Left forelimb (tissue), 1 donor: ENCODE measurements at places on chromosomes 3 and 15.

DNA sequence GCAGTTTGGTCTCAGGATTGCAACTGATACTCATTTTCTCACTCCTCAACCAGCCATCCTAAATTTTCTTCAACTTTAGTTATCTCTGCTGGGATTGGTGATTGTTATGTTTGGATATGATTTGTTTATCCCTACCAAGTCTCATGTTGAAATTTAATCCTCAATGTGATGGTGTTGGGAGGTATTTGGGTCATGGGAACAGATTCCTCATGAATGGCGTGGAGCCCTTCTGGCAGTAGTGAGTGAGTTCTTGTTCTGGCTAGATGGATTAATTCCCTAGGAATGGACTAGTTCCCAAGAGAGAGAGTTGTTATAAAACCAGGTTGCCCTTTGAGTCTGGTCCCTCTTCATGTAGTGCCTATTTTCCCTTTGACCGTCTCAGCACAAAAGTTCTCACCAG lies 399.9 kb downstream of the SQOR start:
- DNase-seq, result no peak

DNA sequence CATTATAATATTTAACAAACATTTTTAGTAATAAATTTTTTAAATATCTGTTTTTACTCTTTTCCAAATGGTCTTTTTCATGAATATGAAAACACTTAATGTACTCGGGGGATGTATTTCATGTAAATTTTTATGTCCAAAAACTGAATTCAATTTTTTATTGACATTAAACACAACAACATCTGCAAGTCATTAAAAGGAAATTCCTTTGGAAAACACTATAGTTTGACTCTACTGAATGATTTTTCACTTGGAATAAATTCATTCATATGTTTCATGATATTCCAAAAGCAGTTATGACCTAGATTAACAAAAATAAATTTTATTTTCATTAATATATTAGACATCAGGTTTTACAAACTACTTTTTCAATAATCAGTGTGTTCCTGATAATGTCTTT lies 239.8 kb upstream of the AGTR1 start:
- DNase-seq, result no peak

DNA sequence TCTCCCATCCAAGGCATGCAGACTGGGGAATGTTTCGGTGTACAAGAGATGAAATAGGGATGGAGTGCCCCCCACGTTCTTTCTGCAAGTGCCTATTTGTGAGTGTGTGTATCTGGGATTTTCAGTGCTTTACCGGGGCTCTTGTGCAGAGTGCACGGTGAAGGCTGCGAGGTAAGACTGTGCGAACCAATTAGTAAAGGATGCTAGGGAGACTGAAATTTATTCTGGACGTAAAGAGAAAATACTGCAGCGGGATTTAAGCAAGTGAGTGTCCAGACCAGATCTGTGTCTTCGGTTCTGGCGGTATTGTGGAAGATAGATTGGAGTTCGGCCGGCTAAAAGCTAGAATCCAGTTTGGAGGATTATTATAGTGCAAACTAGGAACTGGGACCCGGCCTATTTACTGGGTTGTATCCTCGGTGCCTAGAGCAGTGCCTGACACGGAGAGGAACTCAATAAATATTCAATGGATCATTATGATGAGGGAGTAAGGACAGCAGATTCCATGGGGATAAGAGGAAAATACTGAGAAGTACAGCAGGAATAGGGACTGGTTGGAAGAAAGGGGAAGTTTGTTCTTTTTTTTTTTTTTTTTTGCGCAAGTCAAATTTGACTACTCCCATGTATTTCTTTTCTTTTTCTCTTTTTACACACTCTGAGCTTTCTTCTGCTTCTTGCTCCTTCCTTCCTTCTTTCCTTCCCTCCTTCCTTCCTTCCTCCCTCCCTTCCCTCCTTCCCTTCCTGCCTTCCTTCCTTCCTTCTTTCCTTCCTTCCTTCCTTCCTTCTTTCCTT lies 580 bp upstream of the MAGEF1 start:
- no peak for DNase-seq

DNA sequence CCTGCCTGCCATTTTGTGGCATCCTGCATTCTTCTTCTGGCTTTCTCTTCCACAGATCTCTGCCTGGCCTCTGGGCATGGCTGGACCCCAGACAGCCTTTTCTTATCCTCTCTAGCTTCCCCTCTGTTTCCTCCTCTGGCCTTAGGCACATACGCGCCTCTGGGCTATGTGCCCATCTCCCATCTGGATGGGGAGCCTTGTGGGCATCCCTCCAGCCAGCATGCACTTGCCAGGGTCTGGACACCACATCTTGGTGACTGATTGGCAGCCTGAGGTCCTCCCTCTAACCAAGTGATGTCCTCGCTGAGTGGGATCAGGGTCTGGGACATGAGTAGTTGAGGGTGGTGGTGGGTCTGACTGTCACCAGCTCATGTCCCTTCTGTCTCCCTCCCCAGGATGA lies 12.8 kb downstream of the PLEKHO2 start:
- DNase-seq, result no peak

GRCh38 chr3:128650096-128651050 lies at the start of gene RPN1:
TSS of gene RPN1 (minus strand) at chr3:128650818. CDS start at chr3:128650800, 18 bp downstream.
- peak; percentile 95 for DNase-seq

DNA sequence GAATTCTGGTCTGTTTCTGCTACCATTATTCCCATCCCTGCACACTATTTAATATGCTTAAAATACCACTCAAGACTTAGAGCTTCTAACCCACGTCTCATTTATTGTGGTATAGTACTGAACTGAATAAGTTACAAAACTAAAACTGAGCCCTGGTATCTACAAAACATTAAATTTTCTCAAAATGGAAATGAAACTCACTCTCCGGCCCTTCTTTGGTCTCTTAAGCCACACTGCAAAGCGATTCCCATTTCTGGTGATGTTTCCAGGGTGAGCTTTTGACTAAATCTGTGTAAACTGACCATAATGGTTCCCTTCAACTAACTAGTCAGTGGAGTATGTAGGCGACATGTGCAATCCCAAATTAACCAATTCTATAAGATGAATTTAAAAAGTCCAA lies 18.6 kb downstream of the KPNA4 start:
- no peak for DNase-seq

DNA sequence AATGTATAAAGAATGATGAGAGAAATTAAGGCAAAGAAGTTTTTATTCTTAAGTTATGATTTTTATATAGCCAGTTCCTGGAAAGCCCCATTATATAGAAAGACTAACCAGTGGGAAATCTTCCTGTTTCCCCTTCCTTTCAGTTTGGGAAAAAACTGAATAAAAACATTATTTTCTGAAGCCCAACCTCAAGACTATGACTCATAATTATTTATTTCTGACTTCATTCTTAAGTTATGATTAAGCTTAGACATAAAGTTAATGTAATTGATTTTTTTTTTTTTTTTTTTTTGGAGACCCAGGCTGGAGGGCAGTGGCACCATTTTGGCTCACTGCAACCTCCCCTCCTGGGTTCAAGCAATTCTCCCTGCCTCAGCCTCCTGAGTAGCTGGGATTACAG lies 55.8 kb downstream of the TRPC1 start:
- DNase-seq, result no peak

GRCh38 chr3:85003479-85003878 lies 44.7 kb downstream of the CADM2 start:
- DNase-seq, result no peak

- no peak for DNase-seq
Observed at GRCh38 chr3:133547432-133548041, 25.9 kb upstream of the CDV3 start.

GRCh38 chr3:45664578-45664977 lies 24.6 kb upstream of the SACM1L start:
- DNase-seq, result no peak

- DNase-seq, result no peak
Observed at GRCh38 chr3:45655906-45656305, 33.3 kb upstream of the SACM1L start.

DNA sequence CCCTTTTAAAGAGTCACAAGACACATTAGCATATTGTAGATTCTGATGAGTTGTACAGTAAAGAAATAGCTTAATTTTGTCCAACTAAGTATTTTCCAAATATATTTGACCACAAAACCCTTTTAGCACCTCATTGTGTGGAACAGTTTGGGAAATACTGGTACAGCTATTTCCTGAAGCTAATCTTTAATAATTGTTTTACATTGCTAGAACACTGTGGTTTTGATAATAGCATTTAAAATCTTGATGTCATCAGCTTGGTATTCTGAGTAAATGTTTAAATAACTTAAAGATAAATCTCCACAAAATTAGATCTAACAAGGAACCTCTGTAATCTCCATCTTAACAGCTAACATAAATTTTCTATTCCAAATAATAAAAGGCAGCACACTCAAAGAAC lies 140.0 kb upstream of the MLF1 start:
- no peak for DNase-seq

DNA sequence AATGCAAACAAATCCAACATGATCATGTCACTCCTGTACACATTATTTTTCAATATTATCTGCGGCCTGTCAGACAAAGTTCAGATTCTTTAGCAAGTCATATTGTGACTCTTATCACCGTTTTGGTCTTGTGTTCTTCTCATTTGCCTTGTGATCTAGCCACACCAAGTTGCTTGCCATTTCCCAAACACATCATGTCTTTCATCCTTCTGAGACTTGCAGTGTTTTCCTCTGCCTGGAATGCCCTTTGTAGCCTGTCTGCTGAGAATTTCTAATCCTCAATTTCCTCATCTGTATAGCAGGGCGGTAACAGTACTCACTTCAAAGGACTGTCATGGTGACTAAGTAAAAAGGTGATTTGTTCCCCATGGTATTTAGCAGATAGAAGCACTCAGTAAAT lies 135.0 kb downstream of the GREM1 start:
- no peak for DNase-seq

GRCh38 chr3:59772416-59773408 lies 722.9 kb upstream of the CFAP20DC start:
- DNase-seq, result no peak

DNA sequence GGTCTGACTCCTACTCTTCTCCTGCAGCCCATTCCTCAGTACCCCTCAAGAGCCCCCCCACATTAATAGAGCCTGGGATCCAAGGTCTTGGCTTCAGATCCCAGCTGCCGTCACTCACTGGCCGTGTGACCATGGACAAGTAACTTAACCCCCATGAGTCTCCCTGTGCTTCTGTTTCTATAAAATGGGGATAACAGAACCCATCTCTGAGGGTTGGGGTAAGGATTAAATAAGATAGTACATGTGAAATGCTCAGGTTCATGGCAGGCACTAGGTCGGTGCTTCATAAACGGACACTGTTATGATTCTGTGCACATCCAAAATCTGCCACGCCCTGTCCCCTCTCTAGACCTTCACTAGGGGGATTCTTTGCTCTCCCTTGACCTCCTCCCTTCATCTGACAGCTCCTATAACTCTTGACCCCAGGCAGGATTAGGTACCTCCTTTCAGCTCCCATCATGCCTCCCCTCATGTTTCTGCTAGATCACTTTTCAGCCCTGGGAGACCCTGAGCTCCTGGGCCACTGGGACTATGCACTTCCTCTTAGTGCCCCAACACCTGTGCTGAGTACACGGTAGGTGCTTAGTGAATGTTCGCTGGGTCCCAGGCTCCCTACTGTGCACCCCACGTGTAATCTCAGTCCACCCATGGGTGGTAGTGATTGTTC lies 1.5 kb downstream of the CAND2 start:
- DNase-seq, result no peak

DNA sequence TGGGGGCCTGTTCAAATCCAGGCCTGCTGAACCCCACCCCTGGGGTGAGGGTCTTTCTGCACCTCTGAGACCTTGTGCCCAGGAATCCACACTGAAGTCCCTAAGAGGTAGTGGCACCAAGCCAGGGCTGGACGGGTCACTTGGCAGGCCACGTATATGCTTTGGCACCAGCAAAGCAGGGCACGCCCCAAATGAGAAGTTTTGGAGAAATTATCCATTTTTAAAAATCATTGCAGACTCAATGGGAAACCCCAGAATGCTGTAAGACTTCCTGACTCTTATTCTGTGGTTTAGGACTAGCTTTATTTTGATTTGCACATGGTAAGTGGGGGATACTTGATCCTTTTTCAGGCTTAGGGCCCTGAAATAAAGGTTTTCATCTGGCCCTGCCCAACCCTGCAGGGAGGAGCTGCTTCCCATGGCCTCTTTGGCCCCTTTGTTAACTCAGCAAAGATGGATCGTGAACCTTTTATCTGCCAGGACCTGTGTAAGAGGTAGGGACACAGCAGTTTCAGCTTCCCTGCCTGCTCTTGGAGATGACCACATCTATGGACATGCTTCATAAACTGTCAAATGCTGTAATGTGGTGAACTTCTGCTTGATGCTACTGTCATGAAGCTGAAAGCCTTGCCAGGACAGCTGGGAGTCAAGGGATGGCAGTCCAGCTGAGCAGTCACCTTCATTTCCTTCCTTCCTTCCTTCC lies 88.0 kb downstream of the HMG20A start:
- no peak for DNase-seq

DNA sequence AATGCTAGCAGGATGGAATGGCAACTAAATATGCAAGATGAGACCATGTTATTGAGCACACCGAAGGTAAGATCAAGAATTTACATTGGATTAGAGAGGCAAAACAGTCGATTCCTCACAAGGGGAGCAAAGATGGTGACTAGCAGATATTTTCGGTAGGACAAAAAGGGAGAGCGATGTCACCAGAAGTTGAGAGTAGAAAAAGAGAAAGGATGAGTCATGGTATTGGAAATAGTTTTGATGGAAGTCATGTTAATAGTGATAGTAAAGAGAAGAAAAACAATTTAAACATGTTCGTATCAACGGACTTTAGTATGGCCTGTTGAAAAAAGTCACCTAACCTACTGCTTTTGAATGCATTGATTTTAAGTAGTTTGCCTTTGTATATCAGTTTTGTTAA lies 55.0 kb downstream of the UBE2E2 start:
- no peak for DNase-seq

GRCh38 chr3:178969004-178969700 lies 102.5 kb downstream of the ZMAT3 start:
- no peak for DNase-seq

- DNase-seq, result no peak
Observed at GRCh38 chr3:129820587-129820986, 72.9 kb downstream of the TMCC1 start.

DNA sequence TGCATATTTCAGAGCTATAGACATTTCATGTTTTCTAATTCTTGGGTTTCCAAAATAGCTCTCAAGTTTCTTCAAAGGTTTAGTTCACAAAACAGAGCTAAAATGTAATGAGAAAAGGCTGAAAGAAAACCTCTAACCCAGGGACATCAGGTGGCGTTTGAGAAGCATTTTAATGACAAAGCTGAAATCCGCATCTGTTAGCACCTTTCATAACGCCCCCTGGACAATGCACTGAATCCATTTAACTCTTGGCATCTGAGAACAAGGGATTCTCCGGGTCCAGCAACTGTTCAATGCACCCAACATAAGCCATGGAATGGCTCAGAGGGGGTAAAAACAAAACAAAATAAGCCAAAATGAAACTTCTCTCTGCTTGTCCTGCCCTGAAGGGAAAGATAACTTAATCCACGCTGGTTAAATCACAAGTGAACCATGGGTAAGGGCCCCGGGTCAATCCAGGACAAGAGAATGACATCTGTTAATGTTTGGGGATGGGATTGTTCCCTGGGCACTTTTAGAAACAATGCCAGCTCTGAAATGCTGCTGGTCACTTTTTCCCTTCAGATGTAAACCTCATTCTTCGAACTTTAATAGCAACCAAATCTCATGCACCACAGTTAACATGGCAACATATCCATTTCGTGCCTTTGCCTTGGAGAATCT lies 466.2 kb upstream of the ADAMTS9 start:
- no peak for DNase-seq

- no peak for DNase-seq
Observed at GRCh38 chr3:57059411-57059810, 1.1 kb upstream of the SPATA12 start.
